HS-27A (cell line): ENCODE measurements at places on chromosomes 3 and 15.
A peak's percentile ranks its signal among the peaks of the same experiment; 100 is the strongest.

GRCh38 chr3:62817678-62818077 lies 57.5 kb downstream of the CADPS start:
- DNase-seq: no peak

DNA sequence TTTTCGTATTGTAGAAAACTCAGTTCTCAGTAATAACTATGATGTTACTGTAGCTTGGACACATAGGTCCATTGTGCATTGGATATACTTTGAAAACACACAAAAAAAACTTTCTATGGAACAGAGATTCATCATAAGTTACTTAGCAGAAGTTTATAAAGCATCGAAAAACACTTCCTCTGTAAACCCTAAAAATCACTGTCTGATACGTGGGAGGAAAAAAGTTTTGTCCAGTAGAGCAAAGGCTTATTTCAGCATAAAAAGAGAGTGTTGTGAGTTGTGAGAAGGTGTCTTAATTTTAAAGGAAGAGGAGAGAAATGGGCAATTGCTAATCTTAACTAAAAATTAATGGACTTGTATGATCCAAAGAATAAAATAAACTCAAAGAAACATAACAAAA lies 64.8 kb downstream of the OSTN start:
- DNase-seq: no peak

DNA sequence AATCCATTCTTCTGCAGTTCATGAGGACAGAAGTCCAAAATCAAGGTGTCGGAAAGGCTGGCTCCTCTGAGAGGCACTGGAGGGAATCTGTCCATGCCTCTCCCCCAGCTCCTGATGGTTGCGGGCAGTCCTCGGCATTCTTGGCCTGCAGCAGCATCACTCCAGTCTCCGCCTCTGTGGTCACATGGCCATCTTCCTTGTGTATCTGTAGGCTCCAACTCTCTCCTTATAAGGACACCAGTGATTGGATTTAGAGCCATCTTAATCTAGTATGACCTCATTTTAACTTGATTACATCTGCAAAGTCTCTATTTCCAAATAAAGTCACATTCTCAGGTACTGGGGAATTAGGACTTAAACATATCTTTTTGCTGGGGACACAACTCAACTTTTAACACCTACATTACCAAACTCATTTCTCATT lies 56.0 kb upstream of the FLNB start:
- no peak for DNase-seq

DNA sequence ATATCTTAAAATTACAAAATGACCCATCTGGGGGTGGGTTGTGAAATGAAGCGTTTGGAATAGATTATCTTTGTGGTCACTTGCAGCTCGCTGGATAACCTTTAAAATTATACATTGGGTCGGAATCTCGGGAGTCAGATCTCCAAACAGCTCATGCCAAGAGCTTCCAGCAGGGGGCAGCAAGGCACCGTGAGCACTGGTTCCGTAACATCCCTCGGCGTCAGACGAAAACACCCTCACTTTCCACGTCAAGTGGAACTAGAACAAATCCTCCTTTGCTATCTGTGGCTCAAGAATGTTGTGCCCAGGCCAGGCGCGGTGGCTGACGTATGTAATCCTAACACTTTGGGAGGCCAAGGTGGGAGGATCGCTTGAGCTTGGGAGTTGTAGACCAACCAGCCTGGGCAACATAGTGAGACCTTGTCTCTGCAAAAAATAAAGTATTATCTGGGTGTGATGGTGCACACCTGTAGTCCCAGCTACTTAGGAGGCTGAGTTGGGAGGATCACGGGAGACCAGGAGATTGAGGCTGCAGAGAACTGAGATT lies 31.1 kb downstream of the UMPS start:
- peak; percentile 62 for DNase-seq

DNA sequence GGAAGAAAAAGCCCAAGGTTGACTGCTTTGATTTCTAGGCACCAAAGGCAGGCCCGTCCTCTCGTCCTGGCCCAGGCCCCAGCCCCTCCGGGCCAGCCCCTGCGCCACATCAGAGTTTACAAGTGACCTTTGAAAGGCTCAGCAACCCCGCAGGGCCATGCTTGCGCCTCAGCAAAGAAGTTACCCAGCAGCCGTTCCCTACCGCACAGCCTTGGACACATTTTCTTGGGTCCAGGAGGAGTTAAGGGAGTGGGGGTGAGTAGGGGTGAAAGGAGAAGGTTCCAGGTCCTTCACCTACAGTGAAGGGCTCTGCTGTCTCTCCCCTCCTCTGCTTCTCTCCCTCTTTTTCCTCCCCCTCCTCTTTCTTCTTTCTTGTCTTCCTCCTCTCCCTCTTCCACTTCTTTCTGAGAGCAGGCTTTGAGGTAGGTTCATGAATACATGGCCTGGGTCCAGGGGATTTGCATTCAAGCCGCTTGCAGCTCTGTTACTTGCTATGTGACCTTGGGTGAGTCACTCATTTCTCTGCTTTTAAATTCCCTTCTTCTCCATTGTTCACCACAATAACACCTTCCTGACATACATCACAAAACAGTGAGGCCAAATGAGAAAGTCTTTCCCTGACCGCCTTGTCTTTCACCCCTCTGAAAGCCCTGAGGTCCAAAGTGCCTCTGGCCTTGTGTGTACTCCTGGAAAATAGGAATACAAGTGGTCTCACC lies 223.3 kb upstream of the TPRG1 start:
- peak; percentile 67 for DNase-seq

GRCh38 chr3:169020371-169020770 lies 643.1 kb downstream of the MECOM start:
- DNase-seq: no peak
